ENCODE measurements at places on chromosomes 12 and 14. TPM values are rescaled to one million over a fixed set of nuclear protein-coding genes. Genes with fewer than 3 reads are reported as not detected.

JPH4 gene
- total RNA-seq = not detected

PPM1H gene
- 2.9 TPM for total RNA-seq

LTA4H gene
- 80.3 TPM for total RNA-seq

PLEKHD1 gene
- 0.07 TPM for total RNA-seq

MYO1A gene
- 0.53 TPM for total RNA-seq

IL22 gene
- not detected for total RNA-seq

CPNE8 gene
- 12.9 TPM for total RNA-seq

TRHDE gene
- total RNA-seq = 1.6 TPM

GPR137C gene
- total RNA-seq = 0.33 TPM

RNU6-7 gene
- total RNA-seq = not detected

SYNDIG1L gene
- total RNA-seq = under 0.01 TPM

RASAL1 gene
- not detected for total RNA-seq

TAS2R9 gene
- total RNA-seq = not detected

CLEC1A gene
- not detected for total RNA-seq

GNG2 gene
- total RNA-seq = 43.6 TPM

MMP17 gene
- total RNA-seq = 7.8 TPM

KLHL33 gene
- total RNA-seq = 0.03 TPM

METAP2 gene
- total RNA-seq = 45.5 TPM

GPR162 gene
- total RNA-seq = 6.6 TPM

CDC42BPB gene
- total RNA-seq = 138 TPM

ADIPOR2 gene
- total RNA-seq = 43.9 TPM

EML1 gene
- total RNA-seq = 93.1 TPM

OTUB2 gene
- 1.8 TPM for total RNA-seq

PRB4 gene
- total RNA-seq = not detected

CAPZA3 gene
- total RNA-seq = not detected

HSPA2 gene
- 23.3 TPM for total RNA-seq

ZDHHC22 gene
- not detected for total RNA-seq

PLXNC1 gene
- 1.7 TPM for total RNA-seq

EFS gene
- 15.0 TPM for total RNA-seq

IL23A gene
- not detected for total RNA-seq

IFI27L1 gene
- total RNA-seq = 11.1 TPM

SLC38A6 gene
- total RNA-seq = 38.7 TPM

KRT71 gene
- not detected for total RNA-seq

NEUROD4 gene
- total RNA-seq = not detected

SPRYD4 gene
- 1.2 TPM for total RNA-seq

SOAT2 gene
- not detected for total RNA-seq

CPNE6 gene
- total RNA-seq = not detected

LRRC10 gene
- not detected for total RNA-seq

SPIC gene
- total RNA-seq = not detected

LALBA gene
- total RNA-seq = not detected

TNS2 gene
- total RNA-seq = 61.1 TPM

INHBE gene
- total RNA-seq = 2.0 TPM

CMTM5 gene
- total RNA-seq = 0.65 TPM

ASB2 gene
- total RNA-seq = 0.52 TPM

INSM2 gene
- total RNA-seq = not detected

CATSPERB gene
- total RNA-seq = not detected

SOX5 gene
- 6.6 TPM for total RNA-seq

CLEC6A gene
- total RNA-seq = not detected

MIP gene
- total RNA-seq = 0.13 TPM

USP5 gene
- 90.6 TPM for total RNA-seq

ARMH4 gene
- 9.6 TPM for total RNA-seq

POLE gene
- 18.5 TPM for total RNA-seq

MSI1 gene
- total RNA-seq = 0.20 TPM

MOK gene
- total RNA-seq = 7.0 TPM

RFX4 gene
- total RNA-seq = not detected

SMCO2 gene
- 0.40 TPM for total RNA-seq

Data from smooth muscle cell of the pulmonary artery (primary cell).